ENCODE measurements at places on chromosomes 1 and 21.
A peak's percentile ranks its signal among the peaks of the same experiment; 100 is the strongest.

- no peak for DNase-seq
Measured at GRCh38 chr21:16002874-16003466, 273.2 kb downstream of the USP25 start.

DNA sequence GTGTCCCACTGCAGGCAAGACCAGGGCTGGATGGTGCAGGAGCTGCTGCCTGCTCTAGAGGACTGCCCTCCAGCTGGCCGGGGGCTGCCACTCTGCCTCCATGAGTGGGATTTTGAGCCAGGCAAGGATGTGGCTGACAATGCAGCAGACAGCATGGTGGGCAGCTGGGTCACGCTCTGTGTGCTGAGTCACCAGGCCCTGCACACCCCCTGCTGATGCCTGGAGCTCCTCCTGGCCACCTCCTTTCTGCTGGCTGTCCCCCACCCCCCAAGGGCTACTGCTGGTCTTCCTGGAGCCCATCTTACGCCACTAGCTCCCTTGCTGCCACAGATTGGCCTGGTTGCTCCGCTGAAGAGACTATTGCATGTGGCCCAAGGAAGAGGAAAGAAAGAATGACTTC lies 3.9 kb upstream of the ZSCAN20 start:
- DNase-seq, result no peak

DNA sequence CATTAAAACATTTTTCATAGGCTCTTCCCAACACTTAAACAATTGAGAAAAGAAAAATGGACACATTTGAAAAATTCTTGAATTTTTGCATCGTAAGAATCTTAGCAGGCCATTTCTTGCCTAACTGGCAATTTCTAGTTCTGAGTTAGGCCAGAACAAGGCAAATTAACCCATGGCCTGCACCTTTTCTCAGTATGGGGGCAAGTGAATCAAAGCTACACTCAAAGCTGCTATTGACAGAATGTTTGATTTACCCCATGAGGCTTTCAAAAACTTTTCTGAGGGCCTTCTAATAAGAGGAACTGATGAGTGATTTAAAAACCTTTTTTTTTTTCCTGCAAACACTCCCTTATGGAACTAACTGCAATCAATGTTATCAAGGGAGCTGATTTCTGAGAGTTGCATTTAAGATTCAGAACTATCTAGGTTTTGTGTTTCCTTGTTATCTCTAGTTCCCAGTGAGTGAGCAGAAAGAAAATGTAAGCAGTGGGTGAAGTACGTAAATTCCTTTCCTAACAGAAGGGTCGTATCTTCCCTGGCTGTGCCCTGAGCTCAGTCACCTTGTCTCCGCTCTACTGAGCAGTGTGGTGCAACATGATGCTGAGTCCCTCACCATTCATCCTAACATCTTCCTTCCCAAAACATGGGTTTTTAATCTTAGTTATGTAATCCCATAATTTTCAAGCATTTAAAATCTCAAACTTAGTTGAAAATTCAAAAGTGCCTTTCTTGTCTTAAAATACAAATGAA lies 353.7 kb downstream of the DPYD start:
- no peak for DNase-seq

DNA sequence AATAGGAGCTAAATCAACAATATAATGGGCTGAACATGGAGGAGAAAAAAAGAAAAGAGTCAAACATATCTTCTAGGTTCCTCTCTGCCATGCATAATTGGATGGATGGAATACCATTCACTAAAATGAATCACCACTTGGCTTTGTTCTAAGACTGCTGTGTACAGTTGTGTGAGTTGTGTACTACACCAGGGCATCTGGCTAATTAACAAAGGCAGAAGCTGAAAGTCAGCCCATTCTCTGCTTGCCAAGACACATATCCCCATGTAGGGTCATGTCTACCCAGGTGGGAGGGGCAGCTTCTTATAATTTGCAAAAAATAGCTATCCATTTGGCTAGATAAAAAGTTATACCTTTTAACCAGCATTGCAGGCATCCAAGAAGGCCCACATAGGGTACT lies 21.0 kb downstream of the JUN start:
- no peak for DNase-seq

DNA sequence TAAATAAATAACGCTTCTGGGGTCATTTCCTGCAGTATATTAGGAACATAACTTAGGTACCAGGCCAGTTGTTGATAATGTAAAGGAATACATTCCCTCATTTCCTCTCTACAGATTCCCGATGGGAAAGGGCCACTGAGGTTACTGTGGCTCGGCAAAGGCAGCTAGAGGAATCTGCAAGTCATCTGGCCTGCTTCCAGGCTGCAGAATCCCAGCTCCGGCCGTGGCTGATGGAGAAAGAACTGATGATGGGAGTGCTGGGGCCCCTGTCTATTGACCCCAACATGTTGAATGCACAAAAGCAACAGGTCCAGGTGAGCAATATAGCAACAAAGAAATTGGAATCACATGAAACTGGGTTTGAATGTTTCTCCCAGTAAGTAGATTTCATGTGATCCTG lies 109.6 kb upstream of the BMP8A start:
- DNase-seq, result no peak

- peak; percentile 76 for DNase-seq
Measured at GRCh38 chr1:110060034-110060661, 10.3 kb downstream of the ALX3 start.

GRCh38 chr1:19028110-19028509 lies 71.6 kb upstream of the IFFO2 start:
- DNase-seq, result no peak

- DNase-seq, result no peak
Measured at GRCh38 chr1:68321084-68321685, 88.9 kb upstream of the WLS start.

GRCh38 chr21:34091607-34092006 lies 18.2 kb downstream of the MRPS6 start:
- DNase-seq, result no peak

- DNase-seq, result no peak
Measured at GRCh38 chr1:51728611-51729155, 111.8 kb downstream of the OSBPL9 start.

- DNase-seq, result no peak
Measured at GRCh38 chr1:165403835-165404482, 41.0 kb downstream of the RXRG start.

DNA sequence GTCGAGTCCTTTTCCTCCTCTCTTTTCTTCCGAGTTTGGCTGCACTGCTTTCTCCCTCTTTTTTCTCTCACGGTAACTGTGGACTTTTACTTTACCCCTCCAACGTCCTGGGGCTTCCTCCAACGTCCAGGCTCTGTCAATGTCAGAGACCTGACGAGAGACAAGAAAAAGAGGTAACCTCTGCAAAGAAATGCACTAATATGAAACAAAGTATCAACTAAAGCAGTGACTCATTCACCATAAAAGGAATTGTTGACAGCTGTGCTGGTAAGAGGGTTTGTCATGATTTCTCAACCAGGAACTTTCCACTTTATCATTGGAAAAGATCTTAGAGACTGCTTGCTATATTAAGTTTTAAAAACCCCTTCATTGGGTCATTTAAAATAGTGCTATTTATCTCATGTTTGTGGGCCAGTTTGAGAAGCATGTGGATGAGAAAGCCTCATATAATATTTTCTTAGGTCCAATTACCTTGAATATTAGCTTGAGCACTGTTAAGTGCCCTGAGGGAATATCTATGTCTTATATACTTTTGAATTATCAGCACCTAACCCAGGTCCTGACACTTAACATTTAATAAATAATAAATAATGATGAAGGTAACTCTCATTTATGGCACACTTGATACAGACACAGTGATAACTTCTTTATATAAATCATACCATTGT lies at the start of gene GBP2:
Gene GBP2, minus strand, starts transcription at position 202 of the 668 bp plus-strand sequence. CDS start 4,148 bp downstream, outside the sequence.
- DNase-seq, result no peak

DNA sequence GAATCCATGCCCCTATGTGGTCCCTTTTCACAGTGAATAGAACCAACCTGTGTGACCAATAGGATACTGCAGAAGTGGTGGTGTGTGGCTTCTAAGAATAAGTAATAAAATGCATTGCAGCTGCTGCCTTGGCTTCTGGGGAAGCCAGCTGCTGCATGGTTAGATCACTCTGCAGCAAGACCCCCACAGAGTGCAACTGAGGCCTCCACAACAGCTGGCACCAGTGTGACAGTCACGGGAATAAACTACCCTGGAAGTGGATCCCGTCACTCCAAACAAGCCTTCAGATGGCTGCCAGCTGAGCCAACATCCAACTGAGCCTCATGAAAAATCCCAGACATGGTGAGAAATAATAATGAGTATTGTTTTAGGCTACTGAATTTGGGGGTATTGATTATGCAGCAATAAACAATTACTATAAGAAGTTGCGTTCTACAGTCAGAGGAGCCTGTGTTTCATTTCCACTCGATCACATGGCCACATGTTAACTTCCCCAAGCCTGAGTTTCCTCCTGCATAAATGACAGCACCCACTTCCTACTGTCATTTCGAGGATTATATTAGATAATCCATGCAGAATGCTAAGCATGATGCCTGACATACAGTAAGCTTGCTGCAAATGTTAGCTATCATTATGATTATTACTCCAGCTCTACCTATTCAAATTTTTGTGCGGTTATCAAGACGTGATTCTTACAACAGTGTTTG lies 20.8 kb upstream of the COG2 start:
- no peak for DNase-seq

DNA sequence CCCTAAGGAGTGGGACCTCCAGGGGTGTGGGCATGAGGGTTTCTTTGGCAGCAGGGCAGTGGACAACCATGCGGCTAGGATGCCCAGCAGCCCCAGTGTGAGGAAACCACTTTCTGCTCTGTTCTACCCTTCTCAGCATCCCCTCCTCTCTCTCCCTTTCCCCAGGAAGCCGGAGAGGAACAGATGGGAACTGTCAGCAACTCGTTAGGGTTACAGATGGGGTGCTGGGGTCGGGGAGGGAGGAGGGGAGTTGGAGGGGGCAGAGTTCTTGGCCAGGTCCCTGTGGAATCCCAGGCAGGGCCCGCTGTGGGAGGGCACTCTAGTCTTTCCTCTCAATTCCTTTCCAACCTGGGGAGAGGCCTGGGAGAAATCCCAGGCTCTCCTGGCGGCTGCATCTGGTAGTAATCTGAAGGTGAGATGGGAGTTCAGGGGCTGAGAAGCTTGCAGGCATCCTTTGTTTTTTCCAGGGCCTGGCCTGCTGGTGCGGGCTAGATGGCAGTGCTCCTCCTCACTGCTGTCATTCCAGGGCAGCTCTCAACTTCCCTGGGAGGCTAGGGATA lies 93.9 kb upstream of the CSF3R start:
- DNase-seq, result no peak

GRCh38 chr1:156667610-156667967 lies 9.6 kb downstream of the NES start:
- no peak for DNase-seq

- no peak for DNase-seq
Measured at GRCh38 chr1:161046605-161047228, 940 bp upstream of the USF1 start.

- no peak for DNase-seq
Measured at GRCh38 chr1:206025283-206025820, 1.7 kb upstream of the CTSE start.

DNA sequence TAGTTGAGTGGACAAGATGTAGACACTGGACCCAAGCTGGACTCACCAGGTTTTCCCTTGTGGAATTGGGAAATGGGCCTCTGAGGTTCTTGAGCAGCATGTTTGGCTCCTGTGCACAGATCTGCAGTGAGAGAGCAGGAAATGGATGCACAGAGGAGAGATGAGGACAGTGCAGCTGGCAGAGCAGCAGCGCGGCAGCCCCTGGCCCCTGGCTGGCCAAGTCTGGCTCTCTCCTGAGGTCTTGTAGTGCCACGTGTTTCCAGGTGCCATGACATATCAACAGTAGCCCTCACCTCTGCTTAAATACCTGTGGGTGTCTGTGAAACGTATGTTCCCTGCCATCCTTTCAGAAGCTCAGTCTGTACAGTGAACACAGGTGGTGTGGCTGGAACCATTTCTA lies 19.2 kb upstream of the BCL10 start:
- DNase-seq, result no peak

GRCh38 chr1:210475321-210475720 lies 146.6 kb downstream of the HHAT start:
- no peak for DNase-seq

DNA sequence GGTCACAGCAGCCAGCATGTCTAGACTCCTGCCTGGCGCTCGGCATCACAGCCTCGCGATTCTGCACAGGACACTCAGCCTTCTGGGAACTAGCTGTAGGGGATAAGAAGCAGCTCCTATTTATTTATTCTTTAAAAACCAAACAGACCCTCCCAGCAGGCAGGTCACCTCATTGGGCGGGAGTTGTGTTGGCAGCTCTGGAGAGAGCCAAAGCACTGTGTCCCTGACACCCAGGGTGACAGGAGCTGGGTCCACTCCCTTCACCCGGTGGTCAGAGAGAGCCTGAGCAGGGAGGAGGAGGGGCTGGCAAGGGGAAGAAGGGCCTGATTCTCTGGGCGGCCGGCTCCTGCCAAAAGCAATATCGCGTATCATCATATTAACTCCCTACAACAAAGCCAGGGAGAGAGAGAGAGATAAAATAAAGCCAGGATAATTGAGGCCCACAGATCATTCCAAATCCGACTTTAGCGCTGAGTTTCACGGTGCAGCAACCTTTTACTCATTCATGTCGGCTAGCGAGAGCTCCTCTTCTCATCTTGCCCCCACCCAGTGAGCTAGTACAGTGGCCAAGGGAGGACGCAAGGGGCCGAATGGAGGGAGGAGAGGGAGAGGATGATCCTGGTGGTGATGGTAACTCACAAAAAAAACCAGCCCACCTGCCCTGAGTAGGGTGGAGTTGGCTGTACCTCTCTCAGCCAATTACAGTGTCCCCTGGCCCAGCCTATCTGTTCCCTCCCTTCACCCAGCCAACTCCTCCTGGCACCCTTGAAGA lies 79.8 kb upstream of the IFFO2 start:
- DNase-seq, result no peak

GRCh38 chr1:71721532-71721931 lies 560.8 kb downstream of the NEGR1 start:
- no peak for DNase-seq

GRCh38 chr1:100422065-100422464 lies 69.8 kb downstream of the CDC14A start:
- no peak for DNase-seq

DNA sequence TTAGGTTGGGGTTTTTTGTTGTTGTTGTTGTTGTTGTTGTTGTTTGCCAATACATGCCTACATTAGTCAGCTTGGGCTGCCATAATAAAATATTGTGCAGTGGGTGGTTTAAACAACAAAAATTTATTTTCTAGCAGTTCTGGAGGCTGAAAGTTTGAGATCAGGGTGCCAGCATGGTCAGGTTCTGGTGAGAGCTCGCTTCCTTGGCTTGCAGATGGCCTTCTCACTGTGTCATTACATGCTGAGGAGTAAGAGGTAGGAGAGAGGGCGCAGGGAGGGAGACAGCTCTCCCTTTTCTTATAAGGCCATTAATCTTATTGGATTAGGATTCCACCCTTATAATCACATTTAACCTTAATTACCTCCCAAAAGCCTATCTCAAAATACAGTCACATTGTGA lies 52.7 kb downstream of the DIRAS3 start:
- DNase-seq, result no peak

GRCh38 chr1:100581096-100581705 lies 43.3 kb downstream of the GPR88 start:
- DNase-seq, result no peak

GRCh38 chr1:42381280-42381673 lies 685 bp downstream of the RIMKLA start:
- no peak for DNase-seq

GRCh38 chr1:235018720-235019444 lies 109.8 kb downstream of the TOMM20 start:
- DNase-seq, result no peak

- DNase-seq, result no peak
Measured at GRCh38 chr1:197771386-197771785, 3.9 kb downstream of the DENND1B start.
